RPMI7951 (cell line): ENCODE measurements at places on chromosomes 16 and 17.
A peak's percentile ranks its signal among the peaks of the same experiment; 100 is the strongest.

DNA sequence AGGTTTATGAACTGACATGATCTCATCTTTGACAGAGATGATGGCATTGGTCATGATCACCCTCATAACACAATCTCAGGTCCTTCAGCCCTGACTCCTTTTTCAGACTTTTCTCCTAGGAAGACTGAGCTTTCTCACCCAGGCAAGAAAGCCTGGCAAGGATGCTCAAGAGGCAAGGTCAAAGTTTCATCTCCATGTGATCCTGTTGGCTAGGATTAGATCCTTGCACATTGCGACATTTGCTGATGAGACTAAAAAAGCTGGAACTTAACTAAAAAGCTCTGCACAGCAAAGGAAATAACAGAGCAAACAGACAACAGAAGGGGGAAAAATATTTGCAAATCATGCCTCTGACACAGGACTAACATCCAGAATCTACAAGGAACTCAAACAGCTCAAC is 444.1 kb upstream of the PSMD7 start:
- no peak for DNase-seq

GRCh38 chr16:85314512-85314971 is 202.3 kb upstream of the CIBAR2 start:
- DNase-seq: no peak

- no peak for DNase-seq
Observed at GRCh38 chr17:7317161-7317803, 2.1 kb upstream of the GPS2 start.

DNA sequence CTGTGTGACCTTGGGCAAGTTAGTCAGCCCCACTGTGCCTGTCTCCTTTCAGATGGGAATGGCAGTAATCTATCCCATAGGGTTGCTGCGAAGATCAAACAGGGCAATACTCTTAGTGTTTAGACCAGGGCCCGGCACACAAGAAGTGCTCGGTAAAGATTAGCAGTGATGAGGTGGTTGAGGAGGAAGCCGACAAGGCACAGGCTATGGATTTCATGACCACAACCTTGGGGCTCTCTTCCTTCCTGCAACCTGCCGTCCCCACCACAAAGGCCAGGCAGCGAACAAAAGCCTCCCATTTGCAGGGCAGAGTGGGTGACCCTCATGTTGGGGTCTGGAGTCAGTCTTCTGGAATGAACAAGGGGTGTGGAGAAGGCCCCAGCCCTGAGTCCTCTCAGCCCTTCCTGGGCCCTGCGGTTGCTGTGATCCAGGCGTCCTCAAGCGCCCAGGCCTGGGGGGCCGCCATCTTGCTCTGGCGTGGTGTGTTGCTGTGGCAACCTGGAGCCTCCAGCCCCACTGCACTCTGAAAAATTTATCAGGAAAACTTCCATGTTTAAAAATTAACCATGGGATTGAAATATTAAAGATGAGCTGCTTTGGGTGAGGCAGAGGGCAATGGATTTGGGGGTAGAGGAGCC is 9.8 kb downstream of the ADAM11 start:
- DNase-seq: no peak

- no peak for DNase-seq
Observed at GRCh38 chr17:77657839-77658238, 300.7 kb upstream of the TNRC6C start.

DNA sequence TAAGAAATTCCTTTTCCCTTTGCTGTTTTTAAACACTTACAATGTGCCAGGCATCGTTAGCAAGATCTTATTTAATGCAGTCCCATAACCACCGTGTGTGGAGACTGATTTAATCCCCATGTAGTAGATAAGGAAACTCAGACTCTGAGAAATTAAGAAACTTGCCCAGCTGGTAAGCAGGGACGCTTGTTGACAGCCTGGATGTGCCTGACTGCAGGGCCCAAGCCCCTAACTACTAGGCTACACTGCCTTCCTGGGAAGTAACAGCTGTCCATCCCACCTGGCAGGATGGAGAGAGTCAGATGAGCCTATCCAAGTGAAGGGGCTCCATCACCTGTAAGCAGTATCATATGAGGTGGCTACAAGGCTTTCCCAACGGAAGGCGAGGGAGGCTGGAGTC is 23.1 kb downstream of the CDK5RAP3 start:
- DNase-seq: no peak

DNA sequence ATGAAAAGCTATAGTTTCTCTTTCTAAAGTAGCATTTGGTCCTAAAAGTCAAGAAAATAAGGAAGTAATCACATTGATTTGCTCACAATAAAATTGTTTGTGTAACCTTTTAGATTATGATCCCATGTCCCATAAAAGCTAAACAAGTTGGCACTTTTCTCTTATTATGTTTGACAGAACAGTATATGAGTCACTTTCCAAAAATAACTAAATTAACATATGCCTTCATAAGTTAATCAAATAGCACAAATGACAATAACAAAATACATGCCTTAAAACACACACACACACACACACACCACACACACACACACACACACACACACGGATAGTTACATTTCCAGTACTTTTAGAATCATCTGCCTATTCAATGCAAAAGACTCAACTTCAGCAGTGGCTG is 2.8 kb downstream of the MED13 start:
- DNase-seq: no peak

DNA sequence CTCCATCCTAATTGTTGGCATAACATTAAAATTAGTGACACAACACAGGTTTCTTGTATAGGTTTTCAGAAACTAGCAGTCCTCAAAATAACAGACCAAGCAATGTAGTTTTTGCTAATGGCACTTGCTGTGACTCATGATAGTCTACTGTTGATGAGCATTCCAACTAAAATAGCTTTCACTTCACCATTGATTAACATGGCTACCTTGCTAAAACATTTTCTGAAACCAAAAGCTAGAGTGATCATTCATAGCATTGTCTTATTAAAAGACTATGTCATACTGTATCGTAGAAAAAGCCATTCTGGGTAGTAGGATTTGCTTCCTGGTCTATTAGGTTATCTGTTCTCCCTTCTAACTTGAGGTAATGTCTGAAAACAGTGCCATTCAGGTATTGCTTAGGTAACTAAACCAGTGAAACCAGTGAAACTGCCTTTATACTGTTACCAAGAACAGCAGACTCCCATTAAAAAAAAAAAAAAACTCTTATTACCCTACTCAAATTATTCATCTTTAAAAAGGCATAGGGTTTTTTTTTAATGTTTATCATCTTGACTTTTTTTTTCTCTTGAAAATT is 2.5 kb upstream of the CLTC start:
- peak; percentile 9 for DNase-seq
